ENCODE measurements at places on chromosomes 1 and 21.

- DNase-seq = no peak
Observed at GRCh38 chr1:168717906-168718891, 10.8 kb downstream of the DPT start.

DNA sequence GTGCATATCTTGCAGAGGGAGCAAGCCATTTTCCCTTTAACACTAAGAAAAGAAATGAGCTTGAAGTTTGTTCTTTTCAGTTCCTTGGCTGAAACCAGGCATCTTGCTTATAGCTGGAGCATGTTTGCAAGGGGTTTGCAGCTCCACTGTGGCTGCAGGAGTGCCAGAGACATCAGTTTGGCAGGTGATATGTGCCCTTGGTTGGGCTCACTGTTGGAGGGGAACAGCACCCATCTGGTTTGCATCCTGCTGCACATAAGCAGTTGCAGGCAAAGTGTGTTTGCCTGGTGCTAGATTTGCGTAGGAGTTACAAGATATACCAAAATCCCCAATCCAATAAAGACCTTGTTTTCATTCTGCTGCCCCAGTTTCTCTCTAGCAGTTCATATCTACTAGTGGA is 47.8 kb upstream of the IKBKE start:
- DNase-seq = no peak

DNA sequence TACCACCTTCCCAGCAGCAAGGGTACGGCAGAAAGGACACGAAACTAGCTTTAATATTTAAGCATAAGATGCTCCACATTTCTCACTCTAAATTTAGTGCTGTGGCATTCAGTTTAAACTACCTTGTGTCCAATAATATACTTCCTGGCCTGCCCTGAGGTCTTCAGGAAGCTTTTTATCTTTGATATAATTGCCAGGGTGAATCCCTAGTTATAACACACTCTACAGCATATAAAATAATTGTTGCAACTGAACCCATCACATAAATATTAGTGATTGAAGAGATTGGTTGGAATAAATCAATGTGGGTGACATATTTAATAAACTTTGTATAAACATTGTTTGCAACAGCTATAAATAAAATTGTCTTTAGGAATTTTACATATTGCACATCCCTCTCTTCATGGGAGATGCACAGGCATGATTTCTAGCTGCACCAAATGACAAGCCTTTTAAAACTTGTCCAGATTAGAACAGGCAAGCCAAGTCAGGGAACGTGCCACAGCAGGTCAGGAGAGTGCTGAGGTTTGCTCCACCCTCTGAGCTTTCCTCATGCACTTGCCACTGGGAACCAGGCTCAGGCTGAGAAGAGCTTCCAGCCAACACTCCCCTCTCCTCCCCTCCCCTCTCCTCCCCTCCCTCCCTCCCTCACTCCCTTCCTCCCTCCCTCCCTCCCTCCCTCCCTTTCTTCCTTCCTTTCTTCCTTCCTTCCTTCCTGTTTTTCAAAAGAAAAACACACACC is 623.2 kb upstream of the PKN2 start:
- no peak for DNase-seq

GRCh38 chr21:21230672-21231071 is 232.5 kb downstream of the NCAM2 start:
- DNase-seq = peak; percentile 45

- DNase-seq = no peak
Observed at GRCh38 chr1:6545276-6546112, 8.8 kb downstream of the NOL9 start.

DNA sequence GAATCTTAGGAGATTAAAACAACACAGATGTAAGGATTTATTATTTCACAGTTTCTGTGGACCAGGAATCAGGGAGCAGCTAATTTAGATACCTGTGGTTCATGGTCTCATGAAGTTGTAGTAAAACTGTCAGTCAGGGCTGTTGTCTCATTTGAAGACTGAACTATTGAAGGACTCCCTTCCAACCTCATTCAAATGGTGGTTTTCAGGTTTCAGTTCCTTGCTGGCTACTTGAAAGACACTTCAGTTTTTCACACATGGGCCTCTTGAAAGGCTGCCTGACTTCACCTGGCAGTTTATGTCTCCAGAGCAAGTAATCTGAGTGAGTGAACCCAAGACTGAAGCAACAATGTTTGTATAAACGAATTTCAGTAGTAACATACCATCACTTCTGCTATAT is 915.9 kb downstream of the PLA2G4A start:
- no peak for DNase-seq

DNA sequence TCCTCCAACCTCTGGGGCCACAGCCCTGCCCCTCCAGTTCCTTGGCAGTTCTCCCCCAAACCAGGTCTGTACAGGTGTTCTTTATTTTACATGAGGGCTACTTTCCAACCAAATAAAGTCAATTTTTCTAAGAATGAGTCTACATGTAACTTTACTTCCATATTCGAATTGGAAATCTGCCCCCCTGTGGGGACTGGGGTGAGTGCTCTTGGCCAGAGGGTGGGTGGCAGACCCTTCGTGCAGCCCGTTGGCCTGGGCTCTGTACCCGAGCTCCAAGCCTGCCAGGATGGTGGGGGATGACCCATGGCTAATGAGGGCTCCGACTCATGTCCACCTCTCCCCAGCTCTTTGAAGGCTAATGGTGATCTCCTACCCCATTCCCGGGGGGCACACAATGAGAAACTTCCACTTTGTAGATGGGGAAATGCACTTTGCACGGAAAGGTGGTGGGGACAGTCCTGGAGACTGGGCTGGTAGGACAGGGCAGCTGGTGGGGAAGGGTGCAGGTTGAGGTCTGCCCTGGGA is 589 bp upstream of the CATSPER4 start:
- no peak for DNase-seq

DNA sequence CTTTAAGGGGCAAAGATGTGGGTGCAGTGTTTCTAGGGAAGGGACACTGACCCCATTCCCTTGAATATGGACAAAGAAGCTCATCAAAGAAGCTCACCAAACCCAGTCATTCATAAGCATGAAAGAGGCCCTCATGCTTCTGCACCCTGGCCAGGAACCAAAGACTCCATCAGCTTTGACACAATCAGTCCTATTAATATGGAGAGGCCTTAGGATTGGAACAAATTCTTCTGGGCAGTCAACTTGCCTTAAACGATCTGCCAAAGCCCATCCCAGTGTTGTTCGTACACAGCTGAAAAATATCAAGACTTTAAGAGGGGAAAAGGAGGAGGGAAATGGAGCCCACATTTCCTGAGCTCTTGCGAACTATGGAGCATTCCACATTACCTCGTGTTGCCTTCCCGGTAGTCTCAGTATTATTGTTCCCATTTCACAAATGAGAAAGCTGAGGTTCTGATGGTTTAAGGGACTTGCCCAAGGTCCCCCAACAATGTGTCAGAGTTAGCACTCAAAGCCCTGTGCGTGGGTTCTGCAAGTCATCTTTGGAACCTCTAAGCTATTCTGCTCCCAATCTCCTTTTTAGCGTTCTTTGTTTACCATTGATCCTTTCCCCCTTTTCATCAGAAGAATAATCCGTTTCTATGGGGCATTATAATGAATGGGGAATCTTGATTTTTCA is 161.9 kb downstream of the ZBTB18 start:
- no peak for DNase-seq

DNA sequence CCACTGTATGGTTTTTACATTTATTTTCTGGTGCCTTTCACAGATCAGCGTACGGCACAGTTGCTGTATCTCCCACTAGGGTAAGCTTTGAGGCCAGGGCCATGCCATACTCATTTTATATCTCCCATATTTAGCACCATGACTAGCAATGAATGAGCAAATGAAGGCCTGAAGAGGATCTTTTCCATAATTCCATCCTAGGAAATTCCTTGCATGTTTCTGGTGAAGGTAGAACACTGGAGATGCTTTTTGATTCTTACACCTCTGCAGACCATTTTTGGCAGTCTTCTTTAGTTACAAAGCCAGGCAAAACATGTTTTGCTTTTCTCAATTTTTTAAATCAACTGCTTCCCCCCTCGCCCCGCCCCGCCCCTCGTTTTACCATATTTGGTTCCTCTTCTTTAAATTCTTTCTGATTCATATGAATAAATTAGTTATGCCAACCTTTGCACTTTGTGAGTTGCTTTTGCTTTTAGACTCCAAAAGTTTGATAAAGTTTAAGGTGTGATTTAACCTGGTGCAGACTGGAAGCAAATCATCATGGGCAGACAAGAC is 78.9 kb upstream of the AK4 start:
- DNase-seq = no peak

DNA sequence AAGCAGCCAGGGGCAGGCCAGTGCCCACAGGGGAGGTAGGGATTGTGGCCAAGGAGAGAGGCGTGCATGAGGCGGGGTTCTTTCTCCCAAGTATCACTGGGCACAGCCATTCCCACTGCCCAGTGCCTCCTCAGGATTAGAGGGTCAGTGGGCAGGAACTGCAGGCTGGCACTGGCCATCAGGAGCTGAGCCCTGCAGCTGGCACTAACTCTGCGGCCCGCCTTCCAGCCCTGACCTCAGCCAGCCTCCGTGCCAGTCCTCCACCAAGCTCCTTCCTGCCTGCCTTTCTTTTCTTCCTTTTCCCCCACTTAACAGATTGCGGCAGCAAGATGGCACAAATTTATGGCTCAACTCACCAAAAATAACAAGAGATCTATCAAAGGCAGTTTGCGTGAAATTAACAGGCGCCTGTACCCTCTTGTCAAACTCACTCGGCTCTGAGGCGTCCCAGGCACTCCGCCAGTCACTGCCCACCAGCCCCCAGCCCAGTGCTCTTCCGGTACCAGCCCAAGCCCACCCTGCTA is 11.1 kb downstream of the ADGRB2 start:
- DNase-seq = no peak

- no peak for DNase-seq
Observed at GRCh38 chr21:42653231-42654061, at the start of gene PDE9A. PDE9A (plus strand) TSS chr21:42653621; CDS start chr21:42653815, 194 bp downstream.

DNA sequence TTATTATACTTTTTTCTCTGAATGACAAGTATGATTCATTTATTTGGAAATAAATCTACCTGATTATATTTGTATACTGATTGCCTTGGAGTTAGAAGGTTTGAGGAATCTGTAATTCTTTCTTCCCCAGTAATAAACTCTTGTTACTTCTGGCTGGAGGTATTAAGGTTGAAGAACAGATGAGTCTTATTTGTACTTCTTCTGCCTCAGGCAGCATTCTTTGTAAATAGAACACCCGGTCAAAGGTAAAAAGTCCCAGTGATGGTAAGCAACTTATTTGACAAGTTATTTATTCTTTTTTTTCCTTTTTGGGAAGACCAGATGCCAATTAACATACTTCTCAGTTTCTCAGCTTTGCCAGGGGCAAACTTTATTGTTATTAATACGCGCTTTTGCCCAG is 12.9 kb downstream of the SNX27 start:
- DNase-seq = no peak

DNA sequence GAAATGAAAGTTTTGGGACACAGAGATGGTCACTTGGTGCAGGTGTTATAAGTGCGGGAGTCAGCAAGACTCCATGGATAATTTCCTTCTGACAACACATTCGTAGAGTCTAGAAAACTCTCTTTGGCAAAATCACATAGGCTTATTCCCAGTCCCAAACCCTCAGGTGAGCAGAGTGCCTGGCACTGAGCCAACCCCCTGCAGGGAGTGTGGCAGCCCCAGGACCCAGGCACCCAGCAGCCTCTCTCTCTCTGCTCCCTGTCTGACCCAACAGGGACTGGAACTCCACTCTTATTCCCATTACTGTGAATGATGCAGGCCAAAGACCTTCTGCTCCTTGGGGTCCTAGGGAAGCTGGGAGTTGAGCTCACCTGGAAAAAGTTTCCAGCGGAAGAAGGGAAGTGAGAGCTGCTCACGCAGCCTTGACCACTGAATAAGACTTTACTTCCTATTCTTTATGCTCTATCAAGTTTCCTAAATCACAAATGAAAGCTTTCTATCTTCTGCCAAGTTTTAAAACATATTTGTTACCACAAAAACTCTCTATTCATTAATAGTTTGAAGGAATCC is 132.6 kb upstream of the ETV3 start:
- no peak for DNase-seq

GRCh38 chr1:64948905-64949833 is 17.2 kb downstream of the JAK1 start:
- peak; percentile 31 for DNase-seq

DNA sequence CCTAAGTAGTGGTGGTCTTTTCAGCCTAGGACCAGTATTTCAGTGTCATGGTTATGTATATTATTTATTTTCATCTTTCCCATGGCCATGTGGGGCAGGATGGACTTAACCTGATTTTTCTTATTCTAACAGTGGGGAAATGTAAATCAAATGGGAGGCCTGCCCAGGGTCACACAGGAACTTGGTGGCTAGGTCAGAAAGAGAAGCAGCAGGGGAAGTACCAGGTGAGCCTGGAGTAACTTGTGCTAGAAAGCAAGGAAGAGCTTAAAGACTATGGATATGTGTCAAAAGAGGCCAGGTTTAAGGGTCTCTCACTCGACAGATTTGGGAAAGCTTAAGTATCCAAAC is 936 bp downstream of the ZFP69B start:
- DNase-seq = no peak

Data from amniotic epithelial cell (primary cell).